Stomach (tissue), 19 donors: ENCODE measurements at places on chromosomes 12 and 14.

DNA sequence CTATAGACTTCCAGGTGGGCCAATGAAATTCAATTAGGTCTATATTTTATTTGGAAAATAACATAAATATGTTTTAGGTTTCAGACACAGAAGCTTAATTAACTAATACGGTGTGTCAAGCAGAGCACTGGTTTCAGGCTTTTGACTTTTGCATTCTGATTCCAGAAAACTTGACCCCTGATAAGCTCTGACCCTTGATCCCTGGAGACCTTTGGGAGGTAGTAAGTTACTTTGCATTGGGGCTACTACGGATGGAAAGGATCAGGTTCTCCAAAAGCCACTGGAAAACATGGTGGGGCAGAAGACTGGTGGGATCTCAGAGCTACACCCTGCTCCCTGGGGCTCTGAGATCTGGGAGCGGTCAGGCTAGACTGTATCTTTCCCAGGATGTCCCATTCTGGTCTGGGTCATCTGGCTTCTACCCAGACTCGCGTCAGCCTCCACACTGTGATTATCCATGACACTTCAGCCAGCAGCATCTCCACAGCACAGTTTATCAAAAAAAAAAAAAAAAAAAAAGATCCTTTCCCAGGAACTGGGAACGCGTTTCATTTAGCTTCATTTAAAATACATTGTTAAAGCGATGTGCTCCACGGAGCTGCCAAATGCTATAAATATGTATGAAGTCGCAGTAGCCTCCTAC is 17.8 kb upstream of the EMP1 start:
- peak; percentile 88 for DNase-seq

DNA sequence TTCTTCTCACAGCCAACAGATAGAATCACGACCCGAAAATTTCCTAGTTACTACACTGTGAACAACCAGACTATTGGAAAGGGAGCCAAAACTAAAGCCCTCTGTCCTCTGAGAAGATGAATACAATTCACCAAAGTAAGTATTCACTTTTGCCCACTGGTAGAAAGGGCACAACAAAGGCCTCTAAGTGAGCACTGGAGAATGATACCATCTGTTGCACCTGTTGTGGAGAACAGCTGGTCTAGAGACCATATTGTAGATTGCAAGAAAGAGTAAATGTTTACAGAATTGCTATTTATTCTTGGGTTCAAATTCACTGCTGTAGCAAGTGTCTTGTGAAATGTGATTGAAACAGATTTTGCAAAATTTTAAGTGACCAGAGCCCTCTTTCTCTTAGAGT is 46.9 kb upstream of the ANO6 start:
- no peak for DNase-seq

GRCh38 chr14:68627050-68627867 is 165.6 kb downstream of the ZFP36L1 start:
- peak; percentile 51 for DNase-seq

DNA sequence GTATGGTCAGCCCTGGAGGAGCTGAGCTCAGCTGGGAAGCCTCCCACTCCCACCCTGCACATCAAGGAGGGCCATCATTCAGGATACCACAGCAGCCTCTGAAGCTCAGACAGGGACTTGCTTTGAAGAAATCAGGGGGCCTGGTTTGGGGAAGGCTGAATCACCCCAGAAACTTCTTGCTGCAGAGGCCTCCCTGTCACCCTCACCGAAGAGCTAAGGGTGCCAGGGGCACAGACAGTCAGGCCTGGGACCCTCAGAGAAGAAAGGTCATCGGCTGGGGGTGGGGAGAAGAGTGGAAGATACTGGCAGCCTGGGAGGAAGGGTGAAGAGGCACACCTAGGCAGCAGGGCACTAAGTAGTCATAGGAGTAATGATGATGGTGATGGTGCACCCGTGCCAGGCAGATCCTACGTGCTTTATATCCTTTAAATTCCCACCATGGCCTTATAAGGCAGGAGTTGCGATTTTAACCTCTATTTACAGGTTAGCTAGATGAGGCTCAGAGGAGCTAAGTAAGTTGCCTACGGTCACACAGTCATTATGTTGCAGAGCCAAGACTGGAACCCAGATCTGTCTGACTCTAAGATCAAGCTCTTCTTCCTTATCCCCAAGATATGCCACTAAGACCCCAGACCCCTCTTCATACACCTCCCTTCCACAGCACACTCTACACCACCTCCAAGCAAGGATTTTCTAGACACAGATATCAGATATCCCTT is 28.5 kb upstream of the PNMA1 start:
- no peak for DNase-seq

DNA sequence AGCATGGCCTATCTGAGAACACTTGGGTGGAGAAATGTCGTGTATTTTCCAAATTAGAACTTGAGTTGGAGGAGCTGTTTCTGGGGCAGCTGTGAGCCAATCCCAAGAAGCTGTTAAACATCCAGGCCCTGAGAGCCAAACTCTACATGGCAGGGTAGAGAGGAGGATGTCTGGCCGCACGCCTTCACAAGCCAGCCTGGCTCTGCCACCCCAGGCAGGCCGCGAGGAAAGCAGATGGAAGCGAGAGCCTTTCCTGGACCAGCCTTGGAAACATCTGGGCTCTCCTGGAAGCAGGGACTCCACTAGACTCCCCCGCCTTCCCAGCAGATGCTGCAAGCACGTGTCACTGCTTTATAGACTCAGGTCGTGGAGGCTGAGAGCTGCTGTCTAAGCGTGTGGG is 312.8 kb upstream of the FKBP4 start:
- no peak for DNase-seq

DNA sequence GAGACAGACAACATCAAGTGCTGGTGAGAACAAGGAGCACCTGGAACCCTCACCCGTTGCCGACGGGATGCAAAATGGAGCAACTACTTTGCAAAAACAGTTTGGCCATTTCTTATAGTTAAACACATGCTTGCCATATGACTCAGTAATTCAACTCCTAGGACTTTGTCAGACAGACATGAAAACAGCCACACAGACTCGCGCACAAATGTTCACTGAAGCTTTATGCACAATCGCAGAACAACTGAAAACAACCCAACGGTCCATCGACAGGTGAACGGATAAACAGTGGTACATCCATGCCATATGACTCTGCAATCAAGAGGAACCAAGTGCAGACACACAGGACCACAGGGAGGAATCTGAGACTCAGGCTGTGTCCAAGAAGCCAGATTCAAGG is 30.8 kb downstream of the NCOR2 start:
- DNase-seq: no peak

- DNase-seq: no peak
Measured at GRCh38 chr14:38038986-38039385, 168.7 kb upstream of the SSTR1 start.

- DNase-seq: no peak
Measured at GRCh38 chr14:91470216-91470615, 39.9 kb downstream of the PPP4R3A start.

DNA sequence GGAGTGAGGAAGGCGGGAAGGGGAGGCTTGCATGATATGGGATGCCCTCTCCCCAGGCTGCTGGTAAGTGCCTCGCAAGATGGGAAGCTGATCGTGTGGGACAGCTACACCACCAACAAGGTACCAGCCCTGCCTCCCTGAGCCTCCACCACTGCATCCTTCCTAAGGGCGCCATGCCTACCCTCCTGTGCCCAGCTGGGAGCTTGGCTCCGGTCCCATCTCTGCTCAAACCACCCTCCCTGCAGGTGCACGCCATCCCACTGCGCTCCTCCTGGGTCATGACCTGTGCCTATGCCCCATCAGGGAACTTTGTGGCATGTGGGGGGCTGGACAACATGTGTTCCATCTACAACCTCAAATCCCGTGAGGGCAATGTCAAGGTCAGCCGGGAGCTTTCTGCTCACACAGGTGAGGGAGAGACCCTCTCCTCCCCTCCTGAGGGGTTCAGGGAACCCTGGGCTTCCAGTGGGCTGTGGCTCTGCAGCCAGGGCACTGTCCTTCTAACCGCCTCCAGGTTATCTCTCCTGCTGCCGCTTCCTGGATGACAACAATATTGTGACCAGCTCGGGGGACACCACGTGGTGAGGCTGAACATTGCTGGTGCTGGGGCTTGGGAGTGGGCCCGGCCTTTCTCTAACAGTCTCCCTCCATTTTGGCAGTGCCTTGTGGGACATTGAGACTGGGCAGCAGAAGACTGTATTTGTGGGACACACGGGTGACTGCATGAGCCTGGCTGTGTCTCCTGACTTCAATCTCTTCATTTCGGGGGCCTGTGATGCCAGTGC is 2.6 kb downstream of the GNB3 start:
- no peak for DNase-seq

- no peak for DNase-seq
Measured at GRCh38 chr14:44211718-44212117, 295.4 kb downstream of the FSCB start.

DNA sequence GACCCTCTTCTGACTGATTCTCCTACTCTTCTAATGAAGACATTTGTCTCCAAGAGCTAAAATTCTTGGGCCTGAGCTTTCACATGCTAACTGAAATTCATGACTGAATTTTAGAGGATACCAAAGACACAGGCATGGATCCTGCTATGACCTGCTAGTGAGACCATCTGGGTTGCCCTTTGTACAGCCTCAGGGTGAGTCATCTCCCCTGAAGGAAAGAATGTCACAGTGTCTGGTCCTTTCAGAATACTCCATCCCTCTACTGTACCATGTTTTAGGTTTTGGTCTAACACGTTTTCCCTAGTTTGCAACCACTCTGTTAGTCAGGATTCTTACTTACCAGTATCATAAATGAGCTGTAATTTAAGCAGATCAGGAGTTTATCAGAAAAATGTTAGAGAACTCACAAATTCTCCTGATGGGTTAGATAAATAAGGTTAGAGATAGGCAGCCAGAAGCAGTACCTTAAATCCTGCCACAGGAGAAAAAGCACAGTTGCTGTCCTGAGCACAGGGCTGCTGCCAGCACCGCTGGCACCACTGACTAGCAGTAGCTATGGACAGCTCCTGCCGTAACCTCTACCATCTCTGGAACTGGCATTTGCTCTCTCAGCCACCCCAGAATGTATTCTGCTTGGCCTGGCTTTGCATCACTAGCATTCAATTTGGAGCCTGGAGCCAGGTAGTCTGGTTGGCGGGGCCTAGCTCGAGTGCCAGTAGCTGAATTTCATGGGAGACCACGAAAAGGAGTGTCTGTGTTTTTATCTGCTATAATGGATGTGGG is 127.6 kb downstream of the ANO6 start:
- no peak for DNase-seq

DNA sequence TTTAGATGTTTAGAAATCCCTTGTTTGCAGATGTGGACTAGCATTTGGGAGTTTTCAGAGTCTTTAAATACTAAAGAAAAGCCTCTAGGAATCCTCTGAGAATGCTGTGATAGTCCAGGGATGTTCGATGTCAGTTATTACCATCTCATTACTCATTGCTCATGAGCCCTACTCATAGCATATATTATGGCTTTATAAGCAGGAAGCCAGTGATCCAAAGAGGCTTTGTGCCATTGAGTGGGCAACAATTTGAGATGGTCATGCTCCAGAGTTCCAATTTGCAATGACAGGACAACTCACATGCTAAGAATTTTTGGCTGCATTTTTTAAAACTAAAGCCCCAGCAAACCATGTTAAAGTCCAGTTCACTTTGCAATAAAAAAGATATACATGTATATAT is 163.0 kb downstream of the OTOGL start:
- DNase-seq: no peak

GRCh38 chr12:33945438-33945784 is 76.9 kb upstream of the ALG10 start:
- DNase-seq: no peak

GRCh38 chr12:41032386-41032785 is 155.7 kb upstream of the PDZRN4 start:
- no peak for DNase-seq

GRCh38 chr12:20187456-20187855 is 180.9 kb upstream of the PDE3A start:
- no peak for DNase-seq

- no peak for DNase-seq
Measured at GRCh38 chr12:130800312-130800711, 38.7 kb downstream of the STX2 start.

GRCh38 chr12:91316907-91317269 is 134.3 kb upstream of the DCN start:
- no peak for DNase-seq

GRCh38 chr12:58920102-58920960 is at the start of gene LRIG3:
LRIG3 (minus strand) TSS chr12:58920504; CDS start chr12:58920235, 269 bp downstream.
- DNase-seq: peak; percentile 98

GRCh38 chr12:121352682-121353018 is 439 bp upstream of the ANAPC5 start:
- DNase-seq: no peak

- peak; percentile 86 for DNase-seq
Measured at GRCh38 chr12:100668945-100669536, 95.6 kb downstream of the GAS2L3 start.

DNA sequence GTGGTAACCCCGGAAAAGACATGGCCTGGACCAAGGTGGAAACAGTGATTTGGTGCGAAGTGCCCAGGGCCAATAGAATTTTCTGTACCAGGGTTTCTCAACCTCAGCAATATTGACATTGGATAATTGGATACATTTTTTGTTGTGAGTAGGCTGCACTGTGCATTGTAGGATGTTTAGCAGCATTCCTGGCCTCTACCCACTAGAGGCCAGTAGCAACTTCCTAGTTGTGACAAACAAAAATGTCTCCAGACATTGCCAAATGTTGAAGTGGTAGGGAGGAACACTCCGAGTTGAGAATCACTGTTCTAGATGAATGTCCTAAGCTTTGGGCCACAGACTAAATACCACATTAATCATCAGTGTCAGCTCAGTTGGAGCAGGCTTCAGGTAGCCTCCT is 6.2 kb upstream of the CGRRF1 start:
- peak; percentile 31 for DNase-seq

DNA sequence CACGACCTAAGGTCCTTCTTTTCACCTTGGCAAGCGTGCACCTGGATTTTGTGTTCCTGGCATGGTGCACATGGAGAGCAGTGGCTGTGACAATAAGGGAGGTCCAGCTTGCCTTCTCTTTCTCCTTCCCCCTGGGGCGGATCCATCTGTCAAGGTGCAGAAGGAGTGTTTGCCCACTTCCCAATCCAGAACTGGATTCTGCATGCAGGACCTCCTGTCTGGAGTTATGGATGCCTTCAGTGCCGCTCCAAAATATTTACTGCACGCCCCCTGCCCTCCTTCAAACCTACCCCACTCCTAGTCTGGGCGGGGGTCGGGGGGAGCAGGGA is 192.7 kb downstream of the DPF3 start:
- DNase-seq: no peak

DNA sequence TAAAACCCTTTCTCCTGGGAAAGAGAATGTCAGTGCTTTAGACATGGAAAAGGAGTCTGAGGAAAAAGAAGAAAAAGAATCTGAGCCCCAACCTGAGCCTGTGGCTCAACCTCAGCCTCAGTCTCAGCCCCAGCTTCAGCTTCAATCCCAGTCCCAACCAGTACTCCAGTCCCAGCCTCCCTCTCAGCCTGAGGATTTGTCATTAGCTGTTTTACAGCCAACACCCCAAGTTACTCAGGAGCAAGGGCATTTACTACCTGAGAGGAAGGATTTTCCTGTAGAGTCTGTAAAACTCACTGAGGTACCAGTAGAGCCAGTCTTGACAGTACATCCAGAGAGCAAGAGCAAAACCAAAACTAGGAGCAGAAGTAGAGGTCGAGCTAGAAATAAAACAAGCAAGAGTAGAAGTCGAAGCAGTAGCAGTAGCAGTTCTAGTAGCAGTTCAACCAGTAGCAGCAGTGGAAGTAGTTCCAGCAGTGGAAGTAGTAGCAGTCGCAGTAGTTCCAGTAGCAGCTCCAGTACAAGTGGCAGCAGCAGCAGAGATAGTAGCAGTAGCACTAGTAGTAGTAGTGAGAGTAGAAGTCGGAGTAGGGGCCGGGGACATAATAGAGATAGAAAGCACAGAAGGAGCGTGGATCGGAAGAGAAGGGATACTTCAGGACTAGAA is 6.1 kb downstream of the PNN start:
- DNase-seq: no peak
